Psoas muscle (tissue), 8 donors: ENCODE measurements at places on chromosomes 13 and 19. TPM values are rescaled to one million over a fixed set of nuclear protein-coding genes. Genes with fewer than 3 reads are reported as not detected.
A peak's percentile ranks its signal among the peaks of the same experiment; 100 is the strongest.

DNA sequence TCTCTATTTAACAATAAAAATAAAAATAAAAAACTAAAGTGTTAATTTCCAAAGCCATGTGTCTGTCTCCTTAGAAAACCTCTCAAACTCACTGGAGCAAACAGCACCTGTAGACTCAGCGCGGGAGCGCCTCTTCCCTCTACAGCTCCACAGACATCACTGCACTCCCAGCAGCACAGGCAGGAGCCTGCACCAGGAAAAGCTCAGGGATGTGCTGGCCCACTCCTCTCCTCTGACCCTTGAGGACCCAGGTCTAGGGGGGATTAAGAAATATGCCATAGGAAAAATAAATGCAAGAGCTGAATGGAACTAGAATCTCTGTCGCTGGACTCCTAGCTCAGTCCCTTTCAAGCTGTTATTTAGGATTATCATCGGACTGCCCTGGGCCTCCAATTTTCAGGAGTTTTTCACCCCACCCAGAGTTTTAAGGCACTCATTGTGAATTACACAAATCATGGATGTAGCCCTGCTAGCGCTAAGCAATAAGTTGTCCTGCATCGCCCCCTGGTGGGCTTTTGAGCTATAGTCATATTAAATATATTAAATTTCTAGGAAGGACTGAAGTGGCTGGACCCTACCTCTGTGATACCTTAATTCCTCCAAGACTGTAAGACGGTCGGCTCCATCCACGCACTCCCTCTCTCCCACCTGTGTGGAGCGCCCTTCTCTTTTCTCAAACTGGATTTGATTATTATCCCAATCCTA, 333.9 kb downstream of the UQCRFS1 start:
- no peaks in the 10 kb centered on the region for H3K36me3 ChIP-seq
- no peak overlapping the region for H3K4me3 ChIP-seq
- DNase-seq, result peak; percentile 52

GRCh38 chr13:40170982-40171381, 495.5 kb downstream of the FOXO1 start:
- H3K4me1 ChIP-seq, result no peaks in the 10 kb centered on the region
- H3K4me3 ChIP-seq, result no peak overlapping the region
- H3K36me3 ChIP-seq, result no peaks in the 10 kb centered on the region
- no peak for DNase-seq

The KASH5 gene
- not detected for total RNA-seq

The ZNF69 gene
- total RNA-seq, result 1.2 TPM

The EXOC3L2 gene
- total RNA-seq, result 0.62 TPM

The BCL2L12 gene
- total RNA-seq, result 21.5 TPM
